ENCODE measurements at places on chromosomes 1 and 21.

DNA sequence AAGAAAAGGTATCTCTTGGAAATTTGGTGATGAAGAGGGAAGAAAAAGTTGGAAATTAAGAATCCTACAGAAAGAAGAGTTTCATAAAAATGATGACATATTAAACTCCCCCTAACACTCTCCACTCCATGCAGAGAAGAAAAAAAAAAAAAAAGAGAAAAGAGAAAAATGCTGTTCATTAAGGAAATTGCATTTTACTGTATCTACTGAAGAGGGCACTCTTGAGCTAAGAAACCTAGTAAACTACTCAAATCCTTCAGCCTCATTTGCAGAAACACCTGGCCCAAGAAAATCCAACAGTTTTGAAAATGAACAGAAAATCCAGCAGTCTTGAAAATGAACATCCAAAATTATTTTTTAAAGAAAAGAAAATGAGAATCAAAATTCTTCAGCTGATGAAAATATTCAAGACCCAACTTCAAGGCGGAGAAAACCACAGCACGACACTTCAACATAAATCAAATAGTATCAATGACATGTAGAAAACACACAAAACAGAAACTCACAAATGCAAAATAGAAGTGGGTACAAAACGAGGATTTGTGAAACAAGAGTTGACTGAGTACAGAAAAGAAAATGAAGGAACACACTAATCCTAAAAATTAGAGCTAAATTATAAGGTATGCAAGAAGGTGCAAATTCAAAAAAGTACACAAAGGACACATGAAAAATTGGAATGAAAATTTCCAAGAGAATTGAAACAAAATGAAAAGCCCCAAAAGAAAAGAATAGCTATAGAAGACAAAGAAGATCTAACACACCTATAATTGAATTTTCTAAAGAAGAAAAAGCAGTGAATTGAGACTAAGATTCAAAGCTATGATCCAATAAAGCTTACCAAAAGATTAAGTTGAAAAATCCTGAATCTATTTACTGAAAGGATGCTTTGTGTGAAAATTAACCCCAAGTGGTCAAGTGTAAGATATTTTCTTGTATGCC lies 73.2 kb upstream of the DNAJC6 start:
- DNase-seq: peak; percentile 53

GRCh38 chr21:34132926-34133325 lies 59.5 kb downstream of the MRPS6 start:
- no peak for DNase-seq

DNA sequence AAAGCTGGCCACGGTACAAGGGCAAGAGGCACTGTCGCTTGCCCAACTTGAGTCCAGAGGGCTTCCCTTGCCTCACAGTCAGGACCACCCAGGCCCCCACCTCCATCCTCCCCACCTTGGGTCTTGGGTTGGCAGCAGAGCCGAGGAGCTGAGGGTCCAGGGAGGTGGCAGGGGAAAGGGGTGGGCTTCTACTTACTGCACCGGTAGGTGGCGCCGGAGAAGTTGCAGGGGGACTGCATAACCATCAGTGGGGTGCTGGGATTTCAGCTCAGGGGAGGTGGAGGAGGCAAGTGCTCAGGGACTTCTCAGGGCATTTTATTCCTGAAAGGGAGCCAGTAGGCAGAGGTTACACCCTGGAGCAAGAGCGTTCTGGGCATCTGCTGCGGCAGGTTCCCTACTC lies 44.0 kb downstream of the TRIM62 start:
- peak; percentile 40 for DNase-seq

DNA sequence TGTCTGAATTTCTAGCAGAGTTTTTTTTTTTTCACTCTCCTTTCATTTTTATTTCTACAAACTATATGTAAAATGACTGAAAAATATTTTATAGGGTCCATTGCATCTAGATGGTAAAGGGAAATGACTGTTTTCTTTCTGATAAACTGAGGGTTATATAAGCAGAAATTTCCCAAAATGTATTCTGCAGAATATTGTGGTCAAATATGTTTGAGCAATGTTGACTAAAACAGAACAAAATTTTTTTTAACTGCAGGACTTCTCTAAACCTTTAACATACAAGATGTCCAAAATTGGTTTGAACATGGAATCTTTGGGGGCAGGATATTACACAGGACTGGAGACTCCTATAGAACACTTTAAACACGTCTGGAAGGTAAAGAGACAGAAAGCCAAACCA lies 190.5 kb downstream of the TOMM20 start:
- DNase-seq: no peak

GRCh38 chr1:19179597-19180264 lies 30.3 kb downstream of the UBR4 start:
- peak; percentile 2 for DNase-seq

GRCh38 chr1:169392406-169392805 lies 24.4 kb downstream of the BLZF1 start:
- no peak for DNase-seq

- no peak for DNase-seq
Observed at GRCh38 chr1:28800324-28800723, 11.6 kb upstream of the OPRD1 start.

GRCh38 chr1:68281946-68282615 lies 49.8 kb upstream of the WLS start:
- DNase-seq: no peak

DNA sequence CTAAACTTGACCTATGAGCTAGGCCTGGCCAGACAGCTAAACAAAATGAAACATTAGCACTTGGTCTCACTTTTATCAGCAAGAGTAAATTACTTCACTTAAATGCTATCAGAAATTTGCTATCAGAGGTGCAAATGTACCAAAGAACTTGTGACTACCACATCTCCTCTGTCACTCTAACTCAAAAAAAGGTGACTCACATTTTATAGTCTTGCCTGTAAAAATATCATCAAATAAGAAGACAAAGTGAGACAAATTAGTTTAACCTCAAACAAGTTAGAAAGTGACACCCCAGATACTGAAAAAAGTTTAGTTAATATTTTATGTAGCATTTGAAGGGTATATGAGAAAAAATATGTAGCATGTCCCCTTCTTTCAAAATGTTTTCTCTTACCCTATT lies 76.9 kb downstream of the EPS15 start:
- no peak for DNase-seq

GRCh38 chr1:84152649-84153056 lies 8.6 kb downstream of the PRKACB start:
- no peak for DNase-seq

GRCh38 chr21:24153137-24153536 lies 1454.1 kb downstream of the MRPL39 start:
- peak; percentile 60 for DNase-seq

DNA sequence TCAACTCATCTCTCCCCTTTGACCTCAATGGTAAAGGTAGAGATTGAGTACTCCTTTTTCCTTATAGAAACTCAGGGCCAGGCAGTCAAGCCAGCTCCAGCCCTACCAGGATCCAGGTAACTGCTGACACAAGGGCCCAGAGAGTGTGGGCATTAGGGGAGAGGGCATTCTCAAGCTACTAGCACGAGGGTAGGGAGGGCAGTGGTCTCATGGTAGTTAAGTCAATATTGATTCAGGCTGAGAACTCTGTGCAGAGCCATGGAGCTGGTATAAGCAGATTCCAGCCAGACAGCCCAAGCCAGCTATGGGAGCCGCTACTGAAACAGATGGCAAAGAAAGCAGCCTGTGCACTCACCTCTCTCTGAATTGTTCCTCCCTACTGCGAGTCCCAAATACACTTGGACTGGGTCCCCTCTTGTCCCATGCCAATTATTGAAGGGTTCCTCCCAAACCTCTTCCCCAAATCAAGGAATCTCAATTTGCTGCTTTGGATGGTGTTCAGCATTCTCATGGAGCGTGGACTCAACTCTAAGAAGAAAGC lies 2.8 kb downstream of the PI4KB start:
- DNase-seq: no peak

DNA sequence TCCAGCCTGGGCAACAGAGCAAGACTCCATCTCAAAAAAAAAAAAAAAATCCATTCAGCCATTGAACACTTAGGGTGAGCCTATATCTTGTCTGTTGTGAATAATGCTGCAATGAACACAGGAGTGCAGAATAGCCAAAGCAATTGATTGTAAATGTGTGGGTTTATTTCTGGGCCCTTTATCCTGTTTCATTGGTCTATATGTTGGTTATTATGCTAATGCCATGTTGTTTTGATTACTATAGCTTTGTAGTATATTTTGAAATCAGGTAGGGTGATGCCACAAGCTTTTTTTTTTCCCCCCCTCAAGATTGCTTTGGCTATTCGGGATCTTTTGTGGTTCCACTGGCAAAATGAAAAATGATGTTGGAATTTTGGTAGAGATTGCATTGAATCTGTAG lies 167.5 kb downstream of the LBR start:
- no peak for DNase-seq

- DNase-seq: no peak
Observed at GRCh38 chr1:178652506-178653490, 72.2 kb upstream of the RALGPS2 start.

DNA sequence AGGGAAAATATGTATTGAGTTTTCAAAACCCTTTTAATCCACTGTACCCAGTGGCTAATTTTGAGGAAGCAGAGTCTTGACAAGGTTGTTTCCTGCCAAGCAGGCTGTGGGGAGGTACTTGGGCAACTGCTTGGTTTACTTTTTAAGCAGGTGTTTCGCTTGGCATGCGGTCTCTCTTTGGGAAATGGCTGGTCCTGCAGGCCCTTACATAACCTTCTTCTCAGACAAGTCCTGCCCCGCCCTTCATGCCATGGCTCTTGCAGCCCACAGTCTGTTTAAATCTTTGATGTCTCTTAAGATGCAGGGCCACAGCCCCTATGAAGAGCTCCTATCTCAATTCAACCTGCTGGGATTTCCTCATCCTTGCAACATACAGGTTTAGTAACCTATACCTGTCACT lies 36.0 kb upstream of the ABCD3 start:
- DNase-seq: no peak

GRCh38 chr1:116147114-116147510 lies 35.9 kb downstream of the MAB21L3 start:
- no peak for DNase-seq

DNA sequence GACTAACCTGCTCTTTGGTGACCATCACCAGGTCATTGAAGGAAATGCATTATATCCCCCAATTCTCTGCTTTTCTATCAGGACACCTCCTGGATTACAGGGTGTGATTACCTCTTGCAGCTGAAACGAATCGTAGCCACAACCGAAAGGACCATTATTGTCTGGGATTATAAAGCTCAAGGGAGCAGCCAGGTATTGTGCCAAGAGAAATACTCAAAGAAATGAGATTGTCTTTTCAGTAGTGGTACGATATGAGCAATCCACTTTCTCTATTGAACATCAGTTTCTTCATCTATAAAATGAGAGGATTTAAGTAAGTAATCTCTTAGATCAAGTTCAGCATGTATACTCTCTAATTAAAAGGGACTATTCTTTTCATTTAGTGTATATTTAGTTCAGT lies 27.3 kb downstream of the WDR64 start:
- no peak for DNase-seq

GRCh38 chr1:2148691-2149090 lies 45.9 kb downstream of the FAAP20 start:
- DNase-seq: no peak

DNA sequence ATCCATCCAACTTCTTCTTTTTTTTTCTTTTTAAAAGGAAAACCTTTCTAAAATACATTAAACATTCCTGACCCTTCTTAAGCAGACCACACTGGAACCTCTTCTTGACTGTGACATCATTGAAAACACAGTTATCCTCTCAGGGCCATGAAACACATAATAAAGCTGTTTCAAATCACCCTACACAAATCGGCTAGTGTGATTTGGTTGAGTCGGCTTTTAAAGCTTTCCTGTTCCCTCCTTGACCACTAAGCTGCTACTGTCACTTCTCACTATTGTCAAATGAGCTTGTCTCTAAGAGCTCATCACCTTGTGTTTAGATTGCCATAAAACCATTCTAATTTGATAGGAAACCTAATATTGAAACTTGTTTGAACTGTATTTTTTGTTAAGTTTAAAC lies 5.9 kb downstream of the USP24 start:
- no peak for DNase-seq

DNA sequence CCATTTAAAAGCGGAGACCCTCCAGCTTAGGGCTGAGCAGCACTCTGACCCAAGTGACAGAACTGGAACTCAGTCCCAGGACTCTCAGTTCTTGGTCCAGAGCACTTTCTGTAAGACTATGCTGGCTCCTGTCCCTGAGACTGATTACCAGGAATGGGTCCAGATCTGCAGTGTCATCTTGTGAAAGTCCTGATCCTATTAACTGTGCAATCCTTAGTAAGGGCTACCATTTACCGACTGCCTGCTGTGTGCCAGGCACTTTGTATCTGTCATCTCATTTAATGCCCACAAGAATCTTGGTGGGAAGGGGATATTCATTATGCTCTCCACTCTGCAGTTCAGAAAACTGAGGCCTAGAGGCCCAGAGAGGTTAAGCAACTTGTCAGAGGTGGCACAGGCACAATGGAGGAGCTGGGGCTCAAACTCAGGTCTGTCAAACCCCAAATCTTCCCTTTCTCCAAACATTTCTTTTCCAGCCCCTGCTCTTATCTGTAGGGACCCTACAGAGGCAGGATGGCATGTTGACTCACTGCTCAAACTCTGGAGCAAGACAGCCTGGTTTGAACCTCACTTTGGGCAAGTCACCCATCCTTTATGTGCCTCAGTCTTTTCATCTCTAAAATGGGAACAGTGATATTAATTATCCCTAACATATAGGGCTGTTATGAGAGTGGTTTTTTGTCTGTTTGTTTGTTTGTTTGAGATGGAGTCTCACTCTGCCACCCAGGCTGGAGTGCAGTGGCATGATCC lies 57.6 kb upstream of the IFNLR1 start:
- no peak for DNase-seq

- peak; percentile 15 for DNase-seq
Observed at GRCh38 chr1:206911064-206911663, 10.6 kb downstream of the FCMR start.

GRCh38 chr1:214670098-214670497 lies 67.1 kb downstream of the CENPF start:
- DNase-seq: no peak

- no peak for DNase-seq
Observed at GRCh38 chr21:41504030-41504429, 3.9 kb downstream of the TMPRSS2 start.

GRCh38 chr21:42233067-42233961 lies 14.4 kb downstream of the ABCG1 start:
- peak; percentile 5 for DNase-seq

- no peak for DNase-seq
Observed at GRCh38 chr1:222995236-222995580, 147.8 kb downstream of the TLR5 start.

DNA sequence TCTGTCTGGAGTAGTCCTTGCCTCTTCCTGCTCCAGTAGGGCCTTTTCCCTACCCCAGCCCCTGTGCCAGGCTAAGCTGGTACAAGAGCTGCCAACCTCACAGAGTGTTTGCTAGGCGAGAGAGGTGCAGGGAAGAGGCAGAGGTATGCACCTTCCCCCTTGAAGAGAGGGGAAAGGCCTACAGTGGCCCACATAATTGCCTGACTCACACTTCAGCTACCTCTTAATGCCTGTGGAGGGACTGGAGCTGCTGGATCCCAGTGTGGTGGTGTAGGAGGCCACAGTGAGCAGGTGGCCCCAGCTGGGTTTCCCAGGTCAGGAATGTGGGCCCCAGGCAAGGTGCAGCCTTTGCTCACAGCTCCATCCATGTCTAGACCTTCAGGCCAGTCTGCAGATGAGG lies 3.3 kb upstream of the CCDC28B start:
- DNase-seq: no peak
